Retina (tissue), 1 donor: ENCODE measurements at places on chromosomes 3 and 15.

DNA sequence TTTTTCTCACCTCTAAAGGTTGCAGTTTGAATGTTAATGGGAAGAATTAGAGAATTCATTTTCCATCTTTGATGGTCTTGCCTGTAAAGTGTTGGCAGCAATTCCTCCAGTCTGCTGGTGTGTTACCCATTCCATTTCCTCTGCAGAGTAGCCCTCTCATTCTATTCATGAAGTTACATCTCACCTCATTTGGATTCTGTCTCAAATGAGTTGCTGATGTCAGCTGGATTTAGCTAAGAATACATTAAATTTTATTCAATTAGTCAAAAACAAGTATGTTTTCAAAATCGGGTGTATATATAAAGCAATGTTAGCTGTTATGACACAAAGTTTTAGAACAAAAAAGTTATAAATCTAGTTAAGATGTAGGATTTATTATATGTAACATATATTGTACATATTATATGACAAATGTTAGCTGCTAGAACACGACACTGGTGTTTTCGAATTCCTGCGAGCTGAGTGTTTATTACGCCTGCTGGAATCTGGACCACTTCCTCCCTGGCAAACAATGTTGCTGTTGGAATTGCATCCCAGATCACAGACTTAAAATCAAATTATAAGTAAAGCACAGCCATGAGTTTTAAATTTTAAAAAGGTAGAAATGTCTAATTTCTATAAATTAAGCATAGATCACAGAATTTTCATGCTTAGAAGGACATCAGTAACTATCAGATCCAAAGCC lies 516.2 kb downstream of the OCA2 start:
- DNase-seq = no peak

GRCh38 chr3:89504432-89504831 lies 397.0 kb downstream of the EPHA3 start:
- DNase-seq = peak; percentile 18

GRCh38 chr15:89801471-89802195 lies 13.0 kb downstream of the ANPEP start:
- DNase-seq = no peak

DNA sequence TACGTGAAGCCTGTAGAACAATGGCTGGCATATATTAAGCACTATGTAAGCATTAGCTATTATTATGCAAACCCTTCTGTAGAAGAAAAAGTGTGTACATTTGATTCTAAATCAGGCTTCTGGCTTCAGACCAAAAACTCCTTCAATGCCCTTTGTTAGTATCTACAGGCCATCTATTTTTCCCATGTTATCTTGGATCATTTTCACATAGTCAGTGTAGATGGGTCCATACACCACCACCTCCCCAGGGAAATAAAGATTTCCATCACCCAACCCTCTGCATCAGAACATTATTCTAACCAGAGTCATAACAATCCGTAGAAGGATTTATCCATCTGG lies 8.0 kb upstream of the KLHL6 start:
- DNase-seq = no peak

GRCh38 chr3:183591881-183592521 lies 36.5 kb upstream of the KLHL6 start:
- DNase-seq = no peak

GRCh38 chr3:128369881-128370642 lies 96.6 kb downstream of the DNAJB8 start:
- no peak for DNase-seq

DNA sequence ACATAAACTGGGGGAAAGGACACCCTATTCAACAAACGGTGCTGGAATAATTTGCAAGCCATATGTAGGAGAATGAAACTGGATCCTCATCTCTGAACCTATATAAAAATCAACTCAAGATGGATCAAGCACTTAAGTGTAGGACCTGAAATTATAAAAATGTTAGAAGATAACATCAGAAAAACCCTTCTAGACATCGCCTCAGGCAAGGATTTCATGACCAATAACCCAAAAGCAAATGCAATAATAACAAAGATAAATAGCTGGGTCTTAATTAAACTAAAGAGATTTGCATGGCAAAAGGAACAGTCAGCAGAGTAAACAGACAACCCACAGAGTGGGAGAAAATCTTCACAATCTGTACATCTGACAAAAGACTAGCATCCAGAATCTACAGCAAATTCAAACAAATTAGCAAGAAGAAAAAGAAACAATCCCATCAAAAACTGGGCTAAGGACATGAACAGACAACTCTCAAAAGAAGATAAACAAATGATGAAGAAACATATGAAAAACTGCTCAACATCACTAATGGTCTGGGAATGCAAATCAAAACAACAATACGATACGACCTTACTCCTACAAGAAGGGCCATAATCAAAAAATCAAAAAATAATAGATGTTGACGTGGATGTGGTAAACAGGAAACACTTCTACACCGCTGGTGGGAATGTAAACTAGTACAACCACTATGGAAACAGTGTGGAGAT lies 408.7 kb downstream of the CNTN6 start:
- DNase-seq = no peak

DNA sequence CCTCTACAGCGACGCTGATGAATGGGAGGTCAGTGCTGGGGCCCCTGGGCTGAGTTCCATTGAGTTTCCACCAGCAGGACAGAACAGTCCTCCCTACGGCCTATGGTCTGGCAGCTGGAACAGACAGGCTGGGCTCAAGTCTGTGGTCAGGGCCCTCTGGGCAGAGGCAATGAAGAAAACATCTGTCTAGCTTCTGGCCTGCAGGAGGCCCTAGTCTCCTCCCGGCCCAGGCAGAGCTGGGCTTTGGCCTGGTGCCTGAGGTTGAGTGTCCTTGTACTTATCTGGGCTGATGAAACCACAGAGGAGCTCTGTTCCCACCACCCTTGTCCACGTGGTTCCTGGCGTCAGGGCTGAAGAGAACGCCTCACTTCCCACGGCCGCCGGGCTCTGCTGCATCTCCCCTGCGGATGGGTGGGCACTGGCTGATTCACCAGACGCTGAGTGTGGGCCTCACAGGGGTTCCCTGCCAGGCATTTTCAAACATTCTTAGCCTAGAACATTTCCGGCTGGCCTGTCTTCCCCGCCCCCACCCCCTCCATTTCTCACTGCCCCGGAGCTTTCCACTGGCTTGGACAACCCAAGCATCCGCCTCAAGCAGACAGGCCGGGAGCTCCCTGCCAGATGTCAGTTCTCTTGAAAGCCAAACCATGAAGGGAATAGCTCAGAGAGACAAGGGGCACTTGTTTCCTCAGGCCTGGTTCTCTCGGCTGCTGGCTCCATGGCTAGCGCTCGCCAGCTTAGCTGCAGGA lies 20.3 kb downstream of the PPCDC start:
- no peak for DNase-seq

DNA sequence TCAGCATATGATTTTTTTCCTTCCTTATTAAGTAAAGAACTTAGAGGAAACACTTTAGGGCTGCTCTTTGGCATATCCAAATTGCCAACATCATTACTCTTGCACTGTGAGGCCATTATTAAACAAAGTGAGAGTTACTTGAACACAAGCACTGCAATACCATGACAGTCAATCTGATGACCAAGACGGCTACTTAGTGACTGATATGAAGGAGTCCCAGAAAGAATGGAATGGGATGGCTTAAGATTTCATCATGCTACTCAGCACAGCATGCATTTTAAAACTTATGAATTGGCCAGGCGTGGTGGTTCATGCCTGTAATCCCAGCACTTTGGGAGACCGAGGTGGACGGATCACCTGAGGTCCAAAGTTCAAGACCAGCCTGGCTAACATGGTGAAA lies 55.2 kb downstream of the FAM98B start:
- DNase-seq = no peak

DNA sequence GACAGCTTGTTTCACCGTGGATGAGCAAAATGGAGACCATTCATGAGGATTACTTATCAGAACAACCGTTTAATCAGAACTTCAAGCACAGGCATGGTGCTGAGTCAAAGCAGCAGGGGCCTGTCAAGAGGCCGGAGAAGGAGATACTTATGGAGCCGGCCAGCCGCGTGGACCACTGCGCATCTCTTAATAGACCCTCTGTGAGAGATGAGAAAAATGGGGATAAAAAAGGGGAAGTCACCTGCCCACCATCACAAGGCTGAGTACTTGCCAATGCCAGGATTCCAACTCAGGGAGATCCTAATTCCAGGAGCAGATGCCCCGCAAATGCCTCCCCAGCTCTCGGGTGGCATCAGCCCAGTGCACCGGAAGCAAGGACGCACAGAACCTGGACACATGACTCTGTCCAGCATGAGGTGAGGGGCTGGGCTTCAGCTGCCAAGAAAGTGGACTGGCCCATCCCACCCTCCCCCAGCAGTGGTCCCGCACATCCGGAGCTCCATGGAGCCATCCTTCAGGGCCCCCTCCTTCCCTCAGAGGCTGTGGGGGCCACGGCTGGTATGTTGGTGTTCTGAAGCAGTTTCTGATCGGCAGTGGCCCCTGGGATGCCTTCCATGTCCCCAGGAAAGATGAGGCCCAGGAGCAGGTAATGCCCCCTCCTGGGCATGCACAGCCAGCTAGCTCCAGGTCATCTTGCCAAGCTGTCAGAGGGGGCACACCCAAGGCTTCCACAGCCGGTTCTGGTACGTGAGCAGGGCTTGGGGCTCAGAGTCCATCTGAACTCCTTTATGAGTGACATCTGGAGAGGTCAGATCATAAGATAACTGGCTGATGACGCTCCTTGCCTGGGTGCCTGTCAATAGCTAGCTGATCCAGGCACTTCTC lies 143.8 kb downstream of the ATP10A start:
- no peak for DNase-seq

DNA sequence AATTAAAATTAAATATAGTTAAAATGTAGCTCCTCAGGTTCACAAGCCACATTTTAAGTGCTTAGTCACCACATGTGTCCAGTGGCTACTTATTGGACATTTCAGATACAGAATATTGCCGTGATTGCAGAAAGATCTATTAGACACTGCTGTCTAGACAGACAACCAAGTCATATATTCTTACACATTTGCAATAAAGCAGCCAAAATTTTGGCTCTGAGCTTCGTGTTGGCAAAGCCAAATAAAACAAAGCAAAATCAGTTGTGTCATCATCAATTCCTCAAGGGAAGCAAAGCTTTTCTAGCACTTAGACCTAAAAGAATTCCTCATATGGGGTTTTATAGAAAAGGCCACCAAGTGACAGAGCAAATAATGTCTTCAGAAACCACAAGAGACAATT lies 193.1 kb upstream of the LPP start:
- no peak for DNase-seq

GRCh38 chr15:70752193-70752635 lies 11.1 kb downstream of the UACA start:
- DNase-seq = no peak

GRCh38 chr3:60989626-60990441 lies 261.4 kb downstream of the FHIT start:
- DNase-seq = no peak

DNA sequence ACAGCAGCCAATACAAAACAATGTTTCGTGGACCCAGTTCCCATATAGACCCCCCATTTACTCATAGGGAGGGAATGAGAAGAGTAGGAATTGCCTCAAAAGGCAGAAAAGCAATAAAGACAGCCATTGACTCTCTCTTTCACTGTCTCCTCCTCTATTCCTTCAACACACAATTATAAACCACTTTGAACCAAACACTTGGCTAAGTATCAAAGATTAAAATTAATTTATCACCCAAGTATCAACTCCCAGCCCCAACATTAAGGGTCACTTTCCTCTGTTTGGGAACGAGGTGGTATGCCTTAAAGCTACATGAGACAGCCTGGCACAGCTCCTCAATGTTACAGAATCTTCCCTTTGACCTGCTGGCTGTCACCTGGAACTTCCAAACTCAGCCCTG lies 16.4 kb upstream of the LRIG1 start:
- no peak for DNase-seq

DNA sequence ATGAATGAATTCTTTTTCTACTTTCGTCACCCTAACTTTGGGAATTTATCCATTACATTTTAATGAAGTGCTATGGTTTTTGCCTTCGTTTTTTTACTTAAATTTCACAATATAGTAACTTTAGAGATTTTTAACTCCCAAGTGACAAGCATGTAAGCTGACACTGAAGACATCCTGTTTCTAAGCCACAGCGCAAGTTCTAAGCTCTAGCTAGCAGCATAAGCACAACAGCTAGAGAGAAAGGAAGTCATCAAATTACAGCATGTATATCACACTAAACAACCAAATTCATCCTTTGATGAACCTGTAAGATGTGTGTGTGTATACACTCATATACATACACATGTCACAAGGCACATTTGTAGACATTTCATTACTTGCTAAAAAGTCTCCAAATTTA lies 119.3 kb downstream of the P3H2 start:
- no peak for DNase-seq

GRCh38 chr3:196174652-196175051 lies 36.5 kb downstream of the ZDHHC19 start:
- no peak for DNase-seq

- DNase-seq = no peak
These were observed 193.0 kb downstream of the RORA start for GRCh38 chr15:61036136-61036535.

DNA sequence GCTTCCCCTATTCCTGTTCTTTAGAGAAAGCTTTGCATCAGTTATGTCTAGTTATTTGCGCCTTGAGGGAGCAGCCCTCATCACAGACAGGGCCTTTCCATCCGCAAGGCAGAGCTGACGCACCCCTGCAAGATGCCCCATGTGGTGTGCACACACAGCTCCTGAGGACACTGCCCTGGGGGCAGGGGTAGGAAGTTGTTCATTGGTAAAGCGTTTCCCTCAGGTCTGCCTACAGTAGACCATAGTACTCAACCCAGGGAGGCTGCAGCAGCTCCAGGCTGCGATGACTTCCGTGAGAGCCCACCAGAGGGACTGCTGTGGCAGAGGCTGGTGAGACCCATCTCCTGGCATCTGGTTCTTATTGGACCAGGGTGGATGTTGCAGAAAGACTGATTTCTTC lies 55.1 kb upstream of the PLXNA1 start:
- DNase-seq = no peak

DNA sequence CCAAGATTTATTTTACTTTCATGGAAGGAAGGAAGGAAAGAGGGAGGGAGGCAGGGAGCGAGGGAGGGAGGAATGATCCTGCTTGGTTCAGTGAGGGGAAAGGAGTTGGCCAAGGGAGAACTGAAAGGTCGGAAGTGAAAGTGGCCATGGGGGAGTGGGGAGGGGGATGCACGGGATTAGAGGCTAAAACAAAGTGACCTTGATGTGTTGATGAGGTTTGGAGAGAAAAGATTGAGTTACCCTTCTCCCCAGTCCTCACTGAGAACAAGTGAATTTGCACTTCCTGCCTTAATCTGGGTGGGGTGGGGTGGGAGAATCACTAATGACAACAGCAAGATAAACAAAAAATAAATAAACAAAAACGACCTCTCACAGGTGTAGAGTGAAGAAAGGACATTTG lies 212.0 kb upstream of the TLE3 start:
- DNase-seq = no peak

DNA sequence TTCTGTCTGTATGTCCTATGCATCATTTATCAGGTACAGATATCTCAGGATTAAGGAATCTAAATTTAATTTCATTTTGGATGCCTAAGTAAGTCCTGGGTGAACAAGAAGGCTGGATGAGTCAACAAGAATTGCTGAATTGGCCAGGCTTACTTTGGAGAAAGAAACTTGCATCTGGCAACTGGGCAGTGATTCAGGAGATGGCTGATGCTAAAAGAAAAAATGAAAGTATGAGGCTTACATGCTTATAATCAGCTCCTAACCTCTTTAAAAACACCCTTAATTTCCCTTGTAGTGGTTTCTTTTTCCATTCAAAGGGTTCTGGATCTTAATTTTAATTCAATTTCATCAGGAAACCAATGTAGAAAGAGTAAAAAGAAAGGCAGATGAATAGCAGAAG lies 228.8 kb upstream of the PEX5L start:
- no peak for DNase-seq

GRCh38 chr3:104353951-104354350 lies 1012.8 kb upstream of the ALCAM start:
- DNase-seq = no peak
